Fibroblast of gingiva (primary cell): ENCODE measurements at places on chromosomes 6 and 20.
A peak's percentile ranks its signal among the peaks of the same experiment; 100 is the strongest.

DNA sequence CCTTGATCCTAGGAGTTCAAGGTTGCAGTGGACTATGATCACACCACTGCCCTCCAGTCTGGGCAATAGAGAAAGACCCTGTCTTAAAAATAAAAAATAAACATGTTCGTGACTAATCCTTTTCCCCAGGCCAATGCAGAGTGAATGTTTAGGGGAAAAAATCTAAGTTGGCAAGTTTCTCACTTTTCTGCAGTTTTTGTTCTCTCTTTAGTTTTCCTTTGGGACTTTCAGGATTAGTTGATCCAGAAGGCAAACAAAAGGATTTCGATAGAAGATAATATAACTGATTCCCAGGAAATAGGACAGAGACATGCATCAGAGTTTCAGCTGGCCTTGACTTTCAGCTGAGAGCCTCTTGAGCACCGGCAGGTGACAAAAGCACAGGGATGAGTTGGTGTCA lies 53.3 kb downstream of the SOD2 start:
- no peak for DNase-seq

- DNase-seq: peak; percentile 7
Observed at GRCh38 chr6:45375449-45375848, 2.3 kb downstream of the SUPT3H start.

- peak; percentile 68 for DNase-seq
Observed at GRCh38 chr6:47414423-47415167, 63.0 kb upstream of the CD2AP start.

- DNase-seq: no peak
Observed at GRCh38 chr6:71523548-71523947, 234.9 kb downstream of the OGFRL1 start.

GRCh38 chr6:156109713-156110112 lies 654.1 kb upstream of the NOX3 start:
- no peak for DNase-seq

- DNase-seq: no peak
Observed at GRCh38 chr20:17620371-17621228, 50.7 kb downstream of the DSTN start.

- DNase-seq: peak; percentile 85
Observed at GRCh38 chr6:166553563-166554271, 32.8 kb downstream of the RAMACL start.

DNA sequence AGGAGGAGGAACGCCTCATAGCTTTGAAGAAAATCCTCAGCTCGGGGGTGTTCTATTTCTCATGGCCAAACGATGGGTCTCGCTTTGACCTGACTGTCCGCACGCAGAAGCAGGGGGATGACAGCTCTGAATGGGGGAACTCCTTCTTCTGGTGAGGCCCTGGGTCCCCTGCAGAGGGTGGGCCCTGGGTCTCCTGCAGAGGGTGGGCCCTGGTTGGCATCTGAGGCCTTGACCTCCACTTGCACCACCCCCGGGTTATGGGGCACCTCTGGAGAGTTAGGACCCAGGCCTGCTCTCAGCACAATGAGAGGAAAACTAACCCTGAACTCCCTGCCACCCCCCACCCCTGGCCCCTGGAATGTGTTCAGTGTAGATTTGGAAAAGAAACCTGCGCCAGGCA lies 47.2 kb downstream of the SYNJ2 start:
- no peak for DNase-seq

GRCh38 chr20:45346851-45347250 lies 1.4 kb downstream of the SDC4 start:
- no peak for DNase-seq
